ENCODE measurements at places on chromosomes 3 and 15.
A peak's percentile ranks its signal among the peaks of the same experiment; 100 is the strongest.

GRCh38 chr3:23304424-23304823 is 101.3 kb downstream of the UBE2E2 start:
- DNase-seq = no peak

- DNase-seq = peak; percentile 10
Observed at GRCh38 chr3:172138792-172139507, 99.6 kb downstream of the FNDC3B start.

- DNase-seq = peak; percentile 67
Observed at GRCh38 chr3:105369500-105370371, 3.0 kb downstream of the ALCAM start.

- DNase-seq = peak; percentile 57
Observed at GRCh38 chr15:101675796-101676582, 23.8 kb upstream of the TM2D3 start.

GRCh38 chr3:195259154-195259474 is 11.8 kb downstream of the XXYLT1 start:
- DNase-seq = no peak

DNA sequence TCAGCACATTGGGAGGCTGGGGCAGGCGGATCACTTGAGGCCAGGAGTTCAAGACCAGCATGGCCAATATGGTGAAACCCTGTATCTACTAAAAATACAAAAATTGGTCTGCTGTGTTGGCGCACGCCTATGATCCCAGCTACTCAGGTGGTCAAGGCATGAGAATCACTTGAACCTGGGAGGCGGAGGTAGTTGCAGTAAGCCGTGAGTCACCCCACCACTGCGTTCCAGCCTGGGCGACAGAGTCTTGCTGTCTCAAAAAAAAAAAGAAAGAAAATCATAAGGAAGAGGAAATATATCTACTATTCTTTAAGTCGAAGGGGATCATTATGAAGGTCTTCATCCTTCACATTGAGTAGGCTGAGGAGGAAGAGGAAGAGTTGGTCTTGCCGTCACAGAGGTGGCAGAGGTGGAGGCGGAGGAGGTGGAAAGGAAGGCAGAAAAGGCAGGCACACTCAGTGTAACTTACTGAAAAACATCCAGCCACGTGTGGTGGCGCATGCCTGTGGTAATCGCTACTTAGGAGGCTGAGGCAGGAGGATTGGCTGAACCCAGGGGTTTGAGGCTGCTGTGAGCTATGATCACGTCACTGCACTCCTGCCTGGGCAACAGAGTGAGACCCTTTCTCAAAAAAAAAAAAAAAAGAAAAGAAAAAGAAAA is 14.2 kb downstream of the CSK start:
- no peak for DNase-seq

DNA sequence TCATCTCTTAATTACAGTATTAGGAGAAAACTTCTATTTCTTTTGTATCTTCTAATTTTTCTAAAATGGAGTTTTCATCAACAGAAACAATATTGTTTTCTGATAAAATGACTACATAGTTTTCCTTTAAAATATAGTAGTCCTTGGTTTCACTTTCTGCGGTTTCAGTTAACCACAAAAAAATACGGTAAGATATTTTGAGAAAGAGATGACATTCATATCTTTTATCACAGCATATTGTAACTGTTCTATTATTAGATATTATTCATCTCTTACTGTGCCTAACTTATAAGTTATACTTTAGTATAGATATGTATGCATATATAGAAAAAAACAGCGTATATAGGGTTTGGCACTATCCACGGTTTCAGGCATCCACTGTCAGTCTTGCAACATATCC is 2.3 kb downstream of the B4GALT4 start:
- DNase-seq = no peak

DNA sequence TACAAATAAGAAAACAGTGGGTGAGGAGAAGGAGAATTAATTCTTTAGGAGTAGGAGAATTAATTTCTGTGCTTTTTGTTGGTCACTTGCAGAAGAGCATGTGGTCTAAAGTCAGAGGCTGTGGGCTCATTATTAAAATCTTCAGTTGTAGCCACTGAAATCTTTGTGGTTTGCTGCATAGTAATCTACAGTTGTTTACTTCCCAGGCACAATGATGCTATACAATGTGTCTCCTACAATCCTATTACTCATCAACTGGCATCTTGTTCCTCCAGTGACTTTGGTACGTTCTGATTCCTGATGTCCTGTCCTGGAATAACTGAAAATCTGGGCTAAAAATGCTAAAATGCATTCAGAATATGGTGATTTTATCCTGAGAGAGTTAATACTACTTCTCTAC is 21.0 kb downstream of the IFT122 start:
- no peak for DNase-seq

DNA sequence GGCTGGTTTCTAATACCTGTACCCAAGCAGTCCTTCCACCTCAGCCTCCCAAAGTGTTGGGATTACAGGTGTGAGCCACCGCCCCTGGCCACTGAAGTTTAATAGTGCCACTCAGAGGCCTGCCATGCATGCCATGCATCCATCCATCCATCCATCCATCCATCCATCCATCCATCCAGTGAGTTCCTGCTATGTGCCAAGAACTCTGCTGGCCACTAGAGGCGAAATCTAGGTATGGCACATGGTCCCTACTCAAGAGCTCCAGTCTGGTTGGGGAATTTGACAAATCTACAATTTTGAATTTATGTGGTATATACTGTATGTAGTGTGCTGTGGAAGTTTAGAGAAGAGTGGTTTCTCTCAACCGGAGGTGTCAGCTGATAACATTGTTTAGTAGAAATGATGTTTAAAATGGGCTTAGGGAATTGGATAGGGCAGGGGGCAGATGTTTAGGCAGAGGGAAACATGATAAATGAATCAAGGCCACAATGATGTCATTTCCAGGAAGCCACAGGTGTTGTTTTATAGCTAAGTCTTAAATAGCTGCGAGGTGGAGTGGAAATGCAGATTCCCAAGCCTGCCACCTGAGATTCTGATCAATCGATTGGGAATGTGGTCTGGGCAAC is 384.4 kb upstream of the C2CD4B start:
- DNase-seq = peak; percentile 72

DNA sequence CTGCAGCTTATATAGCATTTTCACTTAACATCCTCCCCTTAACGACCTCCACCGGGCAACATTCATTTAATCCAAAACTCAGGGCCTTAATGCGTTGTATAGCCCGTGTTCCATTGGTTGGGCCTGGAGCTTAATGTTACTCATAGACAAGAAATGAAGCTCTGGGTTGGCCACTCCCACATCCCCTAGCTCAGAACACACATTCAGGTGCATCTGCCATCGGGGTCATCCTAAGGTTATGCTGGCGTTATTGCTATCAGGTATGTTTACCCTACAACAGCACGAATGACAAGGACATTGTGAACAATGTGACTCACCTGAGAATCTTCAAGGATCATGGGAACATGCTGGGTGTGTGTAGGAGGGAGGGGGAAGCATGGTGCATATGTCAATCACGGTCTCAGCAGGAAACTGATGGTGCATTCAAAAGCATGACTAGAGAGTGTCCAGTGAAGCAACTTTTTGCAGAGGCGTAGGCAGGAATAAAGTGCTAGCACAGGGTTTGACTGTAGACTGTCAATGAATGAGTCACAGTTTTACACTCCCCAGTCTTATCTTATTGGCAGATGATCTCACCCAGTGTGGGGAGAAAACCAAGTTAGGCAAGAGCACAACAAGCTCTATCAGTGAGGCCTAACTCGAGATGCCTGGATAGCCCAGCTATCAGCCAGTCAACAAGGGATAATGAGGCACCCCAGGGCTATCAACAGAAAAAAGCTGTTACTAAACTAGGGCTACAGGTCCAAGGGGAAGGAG is 402.1 kb upstream of the MCTP2 start:
- DNase-seq = no peak

DNA sequence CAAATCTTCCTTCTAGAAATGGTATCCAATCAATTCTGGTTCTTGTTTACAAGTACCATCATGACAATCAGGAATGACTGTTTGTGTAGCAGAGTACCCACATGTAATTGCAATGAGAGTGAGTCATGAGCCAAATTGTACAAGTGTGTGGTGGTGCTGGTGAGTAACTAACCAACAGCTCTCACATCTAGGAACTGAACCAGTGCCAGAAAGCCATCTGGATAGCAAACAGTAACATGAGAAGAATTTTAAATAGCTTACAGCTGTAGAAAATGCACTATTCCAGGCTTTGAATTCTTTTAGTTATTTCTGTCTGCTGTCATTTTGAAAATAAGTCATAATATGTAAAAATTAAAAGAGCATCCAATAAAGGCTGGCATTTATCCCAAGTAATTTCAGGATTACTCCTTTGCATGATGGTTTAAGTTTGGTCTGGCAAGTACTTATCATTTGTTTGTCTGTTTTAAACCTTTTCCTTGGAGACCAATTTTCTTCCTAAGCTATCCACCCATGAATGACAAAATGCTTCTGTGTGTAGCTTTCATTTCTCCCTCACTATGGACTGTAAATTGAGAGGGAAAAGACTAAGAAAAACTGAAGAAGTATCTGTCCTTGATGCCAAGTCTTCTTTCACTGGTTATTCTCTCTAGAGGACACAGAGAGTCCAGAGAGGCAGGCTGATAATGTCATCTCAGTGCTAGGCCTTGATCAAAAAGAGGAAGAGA is 60.0 kb downstream of the PIK3CB start:
- peak; percentile 28 for DNase-seq

DNA sequence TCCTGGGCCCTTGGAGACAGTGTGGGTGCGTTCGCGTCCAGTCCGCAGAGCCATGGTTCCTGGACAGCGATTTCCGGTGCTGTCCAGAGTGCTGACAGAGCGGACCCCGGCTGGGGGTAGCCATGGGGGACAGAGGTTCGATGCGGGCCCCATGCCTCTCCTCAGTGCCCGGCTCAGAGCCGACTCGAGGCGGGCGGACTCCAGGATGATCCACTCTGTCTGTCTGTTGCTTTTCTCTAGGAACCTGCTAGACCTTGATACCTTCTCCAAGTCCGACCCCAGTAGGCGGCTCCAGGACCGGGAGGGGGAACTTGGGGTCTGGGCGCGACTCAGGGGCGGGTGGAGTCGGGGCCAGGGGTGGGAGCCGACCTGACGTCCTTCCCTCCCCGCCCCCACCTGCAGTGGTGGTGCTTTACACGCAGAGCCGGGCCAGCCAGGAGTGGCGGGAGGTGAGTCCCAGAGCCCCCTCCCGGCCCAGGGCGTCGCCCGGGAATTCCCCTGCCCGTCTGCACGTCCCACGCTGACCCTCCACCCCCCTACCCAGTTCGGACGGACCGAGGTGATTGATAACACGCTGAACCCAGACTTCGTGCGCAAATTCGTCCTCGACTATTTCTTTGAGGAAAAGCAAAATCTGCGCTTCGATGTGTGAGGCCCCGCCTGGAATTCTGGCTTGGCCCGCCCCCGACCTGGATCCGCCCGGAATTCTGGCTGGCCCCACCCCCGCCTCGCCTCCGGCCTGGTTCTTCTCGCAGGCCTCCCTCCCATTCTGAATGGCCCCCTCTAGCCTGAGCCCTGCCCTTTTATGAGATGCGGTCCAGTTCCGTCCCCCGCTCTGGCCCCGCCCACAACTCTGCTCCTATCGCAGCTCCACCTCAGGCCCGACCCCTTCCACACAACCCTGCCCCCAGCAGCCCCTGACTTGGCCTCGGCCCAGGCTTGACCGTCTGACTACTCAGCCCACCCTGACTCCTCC is 1.0 kb downstream of the CPNE9 start:
- peak; percentile 73 for DNase-seq

GRCh38 chr3:56711344-56711743 is 28.3 kb upstream of the TASOR start:
- DNase-seq = no peak

DNA sequence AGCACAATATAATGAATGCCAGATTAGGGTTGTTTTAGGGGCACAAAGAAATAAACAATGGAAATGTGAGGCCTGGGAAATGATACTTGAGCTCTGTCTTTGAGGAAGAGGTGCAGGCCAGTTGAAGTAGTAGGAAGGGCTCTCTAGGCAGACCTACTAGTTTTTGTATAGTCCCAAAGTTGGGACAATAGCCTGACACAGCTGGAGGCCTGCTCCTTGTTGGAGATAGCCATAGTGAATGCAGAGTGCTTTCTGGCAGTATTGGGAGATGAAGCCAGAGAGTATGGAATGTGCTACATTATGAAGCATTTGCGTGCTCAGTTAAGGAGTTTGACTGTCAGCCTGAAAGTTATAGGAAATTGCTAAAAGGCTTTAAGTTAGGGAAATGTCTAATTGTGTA is 251.2 kb upstream of the ZPLD1 start:
- no peak for DNase-seq

DNA sequence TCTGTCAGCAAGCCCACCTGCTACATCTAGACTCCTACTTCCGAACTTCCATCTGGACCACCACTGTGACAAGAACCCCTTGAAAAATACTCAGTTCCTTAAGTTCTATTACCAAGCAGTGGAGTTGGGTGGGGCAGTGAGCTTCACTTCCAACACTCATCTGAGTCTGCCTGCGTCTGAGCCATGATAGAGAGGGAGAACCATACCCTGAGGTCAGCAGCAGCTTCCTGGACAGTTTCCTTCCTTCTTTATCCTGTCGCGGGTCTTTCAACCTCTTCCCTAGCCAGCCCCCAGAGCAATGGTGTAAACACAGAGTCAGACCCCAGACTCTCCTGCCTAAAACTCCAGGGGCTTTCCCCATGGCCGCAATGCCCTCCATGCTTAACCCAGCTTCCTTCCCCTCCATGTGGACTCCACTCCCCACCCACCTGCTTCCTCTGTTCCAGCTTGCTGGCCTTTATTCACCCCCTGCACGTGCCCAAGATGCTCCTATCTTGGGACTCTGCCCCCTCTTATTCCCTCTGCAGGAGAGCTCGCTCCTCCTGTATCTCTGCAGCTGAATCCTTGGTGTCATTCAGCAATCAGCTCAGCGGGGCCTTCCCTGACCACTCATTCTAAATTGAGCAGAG is 211.2 kb downstream of the SHQ1 start:
- no peak for DNase-seq

DNA sequence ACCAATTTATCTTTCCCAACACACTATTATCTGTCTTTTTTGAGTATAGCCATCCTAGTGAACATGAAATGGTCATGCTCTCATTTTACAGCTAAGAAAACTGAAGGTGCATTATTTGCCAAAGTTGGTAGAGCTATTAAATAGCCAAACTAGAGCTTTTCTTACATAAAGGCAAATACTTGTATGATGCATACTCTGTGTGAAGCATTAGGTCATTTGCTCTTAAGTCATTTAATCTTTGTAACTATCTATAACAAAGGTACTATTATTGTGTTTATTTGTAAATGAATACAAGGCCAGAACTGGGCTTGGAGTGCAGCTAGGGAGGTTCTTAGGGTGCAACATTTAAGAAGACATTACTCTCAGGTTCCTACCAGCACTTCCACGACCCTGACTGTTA is 123.7 kb downstream of the THSD4 start:
- DNase-seq = no peak

GRCh38 chr3:159252274-159252673 is 450.4 kb downstream of the MFSD1 start:
- DNase-seq = no peak

All from NCI-H82 (cell line).